ENCODE measurements at places on chromosomes 12 and 14.

GRCh38 chr12:119180380-119181040, 1.8 kb downstream of the HSPB8 start:
- no peak for DNase-seq

DNA sequence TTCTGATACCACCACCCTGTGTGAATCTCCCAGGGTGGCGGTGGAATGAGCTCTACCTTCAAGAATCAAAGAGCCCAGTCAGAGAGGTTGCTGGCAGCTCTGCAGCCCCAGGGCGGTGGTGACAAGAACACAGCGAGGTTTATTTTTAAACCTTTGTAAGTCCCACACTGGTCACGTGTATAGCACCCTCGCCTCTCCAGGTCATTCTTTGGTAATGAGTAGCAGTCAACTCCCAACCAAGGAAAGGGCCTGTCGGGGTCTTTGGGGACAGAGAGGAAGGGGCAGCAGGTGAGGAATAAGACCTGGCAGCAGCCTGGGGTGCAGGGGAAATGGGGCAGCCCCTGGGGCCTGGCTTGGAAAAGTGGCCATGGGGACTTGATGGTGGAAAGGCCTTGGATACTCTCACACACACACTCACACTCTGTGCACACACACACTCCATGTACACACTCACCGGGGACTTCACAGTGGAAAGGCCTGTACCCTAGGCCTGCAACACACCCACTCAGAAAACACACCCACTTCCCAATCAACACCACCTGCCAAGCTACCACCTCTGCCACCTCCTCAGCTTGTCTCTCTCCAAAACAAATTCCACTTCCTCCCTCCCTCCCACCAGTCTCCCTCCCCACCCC, 178.6 kb downstream of the DPF3 start:
- no peak for DNase-seq

DNA sequence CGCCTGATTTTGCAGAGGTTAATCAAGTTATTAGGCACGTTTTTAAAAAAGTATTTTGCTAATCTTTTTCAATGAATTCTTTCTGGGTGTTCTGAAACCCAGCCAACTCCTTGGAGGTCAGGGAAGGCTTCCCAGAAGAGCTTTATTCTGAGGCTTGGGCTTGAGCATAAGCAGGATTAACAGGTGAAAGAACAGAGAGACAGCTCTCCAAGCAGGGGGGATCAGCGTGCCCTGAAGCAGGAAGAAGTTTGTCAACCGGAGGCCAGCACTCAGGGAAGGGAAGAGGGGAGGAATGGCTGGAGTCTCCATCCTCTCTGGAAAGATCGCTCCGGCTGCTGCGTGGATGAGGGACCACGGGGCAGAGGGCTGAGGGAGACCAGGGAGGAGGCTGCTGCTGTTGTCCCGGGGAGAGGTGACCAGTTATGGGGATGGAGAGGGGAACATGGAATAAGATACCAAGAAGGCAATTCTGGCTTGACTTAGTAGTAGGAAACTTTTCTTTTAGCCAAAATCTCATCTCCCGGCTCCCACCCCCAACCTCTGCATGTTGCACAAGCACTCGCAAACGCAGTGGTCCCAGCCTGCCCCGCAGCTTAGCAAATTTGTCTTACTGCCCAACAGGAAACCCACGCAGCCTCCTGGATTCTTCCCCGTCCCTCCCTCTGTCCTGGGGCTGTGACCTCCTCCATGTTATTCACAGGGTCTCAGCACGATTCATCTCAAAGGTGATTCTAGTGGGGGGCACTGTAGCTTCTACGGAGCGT, 1.1 kb upstream of the SSH1 start:
- DNase-seq: no peak

DNA sequence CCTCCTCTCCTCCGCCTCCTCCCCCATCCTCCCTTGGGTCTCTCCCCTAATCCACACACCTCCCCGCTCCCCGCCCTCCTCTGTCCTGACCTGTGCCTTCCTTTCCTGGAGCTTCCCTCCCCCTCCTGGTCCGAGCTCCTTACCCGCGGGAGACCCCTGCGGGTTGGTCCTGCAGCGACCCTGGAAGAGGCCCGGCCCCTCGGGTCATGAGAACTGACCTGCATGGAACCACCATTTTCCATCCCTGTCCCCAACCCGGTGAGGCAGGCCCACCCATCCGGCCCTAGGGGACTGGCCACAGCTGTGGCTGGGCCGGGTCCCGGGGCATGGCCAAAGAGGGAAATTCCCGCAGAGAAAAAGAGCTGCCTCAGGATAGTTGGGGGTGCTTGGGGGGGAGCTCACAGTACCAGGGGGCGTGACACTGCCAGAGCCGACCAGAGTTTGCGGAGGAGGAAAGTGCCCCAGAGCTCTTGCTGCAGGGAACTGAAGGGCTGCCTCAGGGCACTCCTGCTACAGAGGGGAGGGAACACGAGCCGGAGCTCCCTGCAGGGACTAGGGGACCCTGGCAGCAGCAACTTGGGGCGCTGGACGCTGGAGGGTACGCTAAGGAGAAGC, 613 bp downstream of the ARHGEF40 start:
- DNase-seq: peak; percentile 43

DNA sequence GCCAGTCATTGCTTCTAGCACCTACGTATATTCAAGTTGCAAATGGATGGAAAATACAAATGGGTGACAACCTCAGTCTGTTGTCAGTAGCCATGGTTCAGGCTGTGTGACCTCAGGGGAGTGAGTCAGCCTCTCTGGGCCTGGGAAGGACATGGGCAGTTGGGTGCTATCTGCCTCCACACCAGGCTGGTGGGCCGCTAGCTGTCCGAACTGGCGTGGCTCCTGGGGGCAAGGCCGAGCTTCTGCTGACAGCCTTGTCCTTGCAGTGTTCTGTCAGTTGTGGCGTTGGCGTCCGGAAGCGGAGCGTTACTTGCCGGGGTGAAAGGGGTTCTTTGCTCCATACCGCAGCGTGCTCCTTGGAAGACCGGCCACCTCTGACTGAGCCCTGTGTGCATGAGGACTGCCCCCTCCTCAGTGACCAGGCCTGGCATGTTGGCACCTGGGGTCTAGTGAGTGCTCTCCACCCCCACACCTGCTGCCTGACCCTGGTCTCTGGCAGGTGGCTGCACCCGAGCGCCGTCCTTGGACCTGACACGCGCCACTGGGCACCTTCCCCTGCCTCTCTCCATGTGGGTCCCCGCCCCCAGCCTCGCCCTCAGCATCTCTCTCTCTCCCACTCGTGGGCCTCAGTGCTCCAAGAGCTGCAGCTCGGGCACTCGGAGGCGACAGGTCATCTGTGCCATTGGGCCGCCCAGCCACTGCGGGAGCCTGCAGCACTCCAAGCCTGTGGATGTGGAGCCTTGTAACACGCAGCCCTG, 17.1 kb downstream of the PAPLN start:
- no peak for DNase-seq

- DNase-seq: no peak
These were observed 113.9 kb upstream of the DYRK2 start for GRCh38 chr12:67534681-67535080.

- no peak for DNase-seq
These were observed 908 bp upstream of the WIF1 start for GRCh38 chr12:65121956-65122469.

GRCh38 chr12:114888928-114889584, 205.1 kb upstream of the TBX3 start:
- no peak for DNase-seq

- DNase-seq: no peak
These were observed 91.5 kb downstream of the APAF1 start for GRCh38 chr12:98736352-98737321.

GRCh38 chr14:72679536-72680151, 214.3 kb downstream of the DPF3 start:
- no peak for DNase-seq

- no peak for DNase-seq
These were observed 27.0 kb upstream of the FOXN3 start for GRCh38 chr14:89444044-89444443.

- DNase-seq: no peak
These were observed 1.5 kb upstream of the ZNF641 start for GRCh38 chr12:48352157-48352760.

DNA sequence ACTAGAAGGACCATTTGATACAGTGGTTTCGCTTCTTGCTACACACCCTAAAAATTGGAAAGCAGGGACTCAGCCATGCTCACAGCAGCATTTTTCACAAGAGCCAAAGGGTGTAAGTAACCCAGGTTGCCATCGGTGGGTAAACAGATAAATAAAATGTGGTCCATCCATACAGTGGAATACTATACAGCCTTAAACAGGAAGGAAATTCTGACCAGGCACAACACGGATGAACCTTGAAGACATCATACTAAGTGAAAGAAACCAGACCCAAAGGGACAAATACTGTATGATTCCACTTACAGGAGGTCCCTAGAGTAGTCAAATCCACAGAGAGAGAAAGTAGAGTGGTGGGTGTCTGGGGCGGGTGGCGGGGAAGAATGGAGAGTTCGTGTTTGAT, 220.9 kb downstream of the PHETA1 start:
- no peak for DNase-seq

DNA sequence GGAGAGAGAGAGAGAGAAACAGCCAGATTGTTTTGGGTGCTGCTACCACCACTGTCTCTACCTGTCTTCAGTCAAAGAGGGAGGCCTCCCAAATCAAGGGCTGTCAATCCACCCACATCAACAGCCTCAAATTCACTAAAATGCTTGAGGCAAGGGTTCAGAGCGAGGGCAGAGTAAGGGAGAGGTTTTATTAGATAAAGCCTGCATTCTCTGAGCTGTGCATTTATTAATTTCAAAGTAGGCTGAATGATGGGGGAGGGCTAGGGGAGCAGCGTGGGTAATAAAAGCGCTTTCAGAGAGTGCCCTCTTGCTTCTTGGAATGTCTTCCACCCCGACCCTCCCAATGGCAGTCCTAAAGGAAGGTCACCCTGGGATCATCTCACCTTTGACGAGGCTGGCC, 636.5 kb upstream of the TBX3 start:
- DNase-seq: no peak

- DNase-seq: no peak
These were observed 117.9 kb downstream of the SCAF11 start for GRCh38 chr12:45872446-45872845.

- DNase-seq: peak; percentile 23
These were observed 69.3 kb upstream of the USP15 start for GRCh38 chr12:62190689-62191490.

DNA sequence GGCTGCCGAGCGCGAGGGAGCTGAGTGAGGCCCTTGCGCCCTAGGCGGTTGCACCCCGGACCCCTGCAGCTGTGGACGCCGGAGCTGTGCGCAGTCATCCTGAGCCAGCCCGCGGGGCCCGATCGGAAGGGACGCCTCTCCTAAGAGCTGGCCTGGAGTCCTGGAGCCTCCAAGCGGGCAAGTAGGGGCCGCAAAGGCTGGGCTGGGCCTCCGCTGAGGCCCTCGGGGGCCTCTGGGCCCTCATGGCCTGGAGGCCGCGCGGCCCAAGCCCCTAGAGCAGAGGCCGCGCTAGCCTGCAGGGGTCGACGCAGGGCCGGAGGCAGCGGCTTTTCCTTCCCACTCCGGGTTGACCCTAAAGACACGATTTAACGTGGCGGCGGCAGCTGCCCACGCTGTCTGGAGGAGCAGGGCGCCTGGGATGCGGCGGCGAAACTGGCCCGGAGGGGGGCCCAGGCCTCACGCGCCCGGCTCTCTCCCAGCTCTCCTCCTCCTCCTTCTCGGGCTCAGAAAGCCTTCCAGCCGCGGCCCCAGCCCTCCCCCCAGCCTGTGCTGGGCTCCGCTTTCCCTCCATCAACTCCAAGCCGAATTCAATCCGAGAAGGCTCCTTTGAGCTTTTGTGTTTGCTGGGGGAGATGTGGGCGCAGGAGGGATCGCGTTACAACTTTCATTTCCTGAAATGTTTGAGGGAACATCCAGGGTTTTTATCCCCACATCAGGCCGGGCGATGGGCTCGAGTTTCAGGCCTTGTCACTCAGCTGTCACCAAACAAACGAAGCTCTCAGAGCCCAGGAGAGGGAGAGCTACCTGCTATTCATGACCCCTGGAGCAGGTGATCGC, 11.6 kb downstream of the SIX1 start:
- DNase-seq: no peak

GRCh38 chr14:70186900-70187451, 1.8 kb downstream of the SLC8A3 start:
- DNase-seq: peak; percentile 81

GRCh38 chr12:7117670-7118069, 8.7 kb upstream of the C1RL start:
- no peak for DNase-seq

GRCh38 chr12:99979471-99979870, 5.3 kb downstream of the ANKS1B start:
- DNase-seq: no peak

DNA sequence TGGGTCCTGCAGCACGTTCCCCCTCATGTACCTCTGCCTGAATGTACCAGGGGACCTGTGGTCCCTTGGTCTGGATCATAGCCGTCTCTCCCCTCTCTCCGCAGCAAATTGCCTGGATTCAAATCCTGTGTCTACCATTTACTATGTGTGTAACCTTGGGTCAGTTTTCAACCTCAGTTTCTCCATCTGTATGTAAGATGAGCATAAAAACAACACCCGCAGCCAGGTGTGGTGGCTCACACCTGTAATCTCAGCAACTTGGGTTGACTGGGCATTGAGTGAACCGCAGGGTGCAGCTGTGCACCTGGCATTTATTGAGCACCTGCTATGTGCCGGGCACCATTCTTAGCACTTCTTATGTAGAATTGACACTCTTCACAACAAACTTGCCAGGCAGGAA, 14.1 kb downstream of the CYP46A1 start:
- DNase-seq: no peak

- DNase-seq: no peak
These were observed 13.9 kb downstream of the SLC35E3 start for GRCh38 chr12:68759852-68760251.

DNA sequence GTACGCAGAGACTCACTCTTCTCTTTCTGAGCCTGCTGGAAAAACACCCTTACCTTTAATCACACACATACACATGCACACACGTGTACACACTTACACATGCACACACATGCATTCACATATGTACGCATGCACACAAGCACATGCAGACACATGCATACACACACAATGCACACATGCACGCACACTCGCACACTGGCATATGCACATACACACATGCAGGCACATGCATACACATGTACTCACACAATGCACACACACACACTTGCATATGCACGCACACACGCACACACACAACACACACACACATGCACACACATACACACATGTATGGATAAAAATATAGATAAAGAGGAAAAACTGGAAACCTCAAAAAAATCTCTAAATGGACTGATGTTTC, 249.0 kb downstream of the GLT1D1 start:
- no peak for DNase-seq

GRCh38 chr12:121424624-121424975, 24.7 kb downstream of the RNF34 start:
- DNase-seq: no peak
